ENCODE measurements at places on chromosomes 11 and 22. TPM values are rescaled to one million over a fixed set of nuclear protein-coding genes. Genes with fewer than 3 reads are reported as not detected.

Gene MMP3
- total RNA-seq: not detected

Gene AKIP1
- total RNA-seq: 23.3 TPM

Gene SERHL2
- 2.6 TPM for total RNA-seq

DNA sequence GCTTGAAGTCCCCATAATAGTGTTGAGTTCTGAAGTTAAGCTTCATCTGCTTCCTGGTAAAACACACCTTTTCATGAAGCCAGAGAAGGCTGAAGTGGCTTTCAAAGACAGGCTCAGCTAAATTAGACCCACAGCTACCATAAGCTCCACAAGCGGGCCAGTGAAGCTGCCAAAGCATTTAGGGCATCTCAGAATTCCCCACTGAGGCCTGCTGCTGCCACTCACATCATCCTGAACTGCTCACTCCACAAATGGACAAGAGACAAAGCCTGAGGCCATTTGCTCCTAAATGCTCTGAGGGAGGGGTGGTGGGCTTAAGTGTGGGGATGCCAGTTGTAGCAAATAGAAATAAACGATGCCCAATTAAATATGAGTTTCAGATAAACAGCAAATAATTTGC is 14.6 kb downstream of the CCDC83 start:
- DNase-seq: no peak

DNA sequence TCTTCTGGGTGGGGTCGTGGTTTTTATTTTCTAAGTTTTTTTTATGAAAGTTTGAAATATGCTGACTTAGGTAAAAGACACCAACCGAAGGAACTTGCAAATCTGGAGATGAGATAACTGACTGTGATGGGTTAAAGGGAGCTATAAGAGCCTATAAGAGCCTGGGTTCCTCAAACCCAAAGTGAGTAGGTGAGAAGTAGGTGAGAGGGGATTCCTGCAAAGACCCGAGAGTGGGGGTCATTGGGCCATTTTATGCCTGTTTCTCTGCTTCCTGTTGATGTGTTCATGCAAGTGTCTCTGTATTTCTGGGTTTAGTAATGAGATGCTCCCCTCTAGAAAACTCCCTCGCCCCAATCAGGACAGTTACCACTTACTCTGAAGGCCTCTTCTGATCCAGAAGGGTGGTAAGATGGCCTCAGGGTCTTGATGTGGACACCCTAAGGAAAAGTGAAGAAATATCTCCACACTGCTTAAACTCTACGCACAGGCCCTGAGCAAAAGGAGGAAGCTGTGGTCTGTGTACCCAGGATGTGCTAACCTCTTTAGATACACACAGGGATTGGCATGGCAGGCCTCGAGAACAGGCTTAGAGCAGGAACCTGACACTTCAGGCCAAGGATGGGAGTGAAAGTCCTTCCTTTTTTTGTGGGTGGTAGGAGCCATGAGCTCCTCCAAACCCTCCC is 1.8 kb downstream of the FLI1 start:
- DNase-seq: peak; percentile 79

- peak; percentile 74 for DNase-seq
These were observed 11.2 kb downstream of the MB start for GRCh38 chr22:35605851-35606481.

Gene CARD16
- total RNA-seq: 9.2 TPM

- no peak for DNase-seq
These were observed 12.9 kb downstream of the ABTB2 start for GRCh38 chr11:34344768-34345539.

DNA sequence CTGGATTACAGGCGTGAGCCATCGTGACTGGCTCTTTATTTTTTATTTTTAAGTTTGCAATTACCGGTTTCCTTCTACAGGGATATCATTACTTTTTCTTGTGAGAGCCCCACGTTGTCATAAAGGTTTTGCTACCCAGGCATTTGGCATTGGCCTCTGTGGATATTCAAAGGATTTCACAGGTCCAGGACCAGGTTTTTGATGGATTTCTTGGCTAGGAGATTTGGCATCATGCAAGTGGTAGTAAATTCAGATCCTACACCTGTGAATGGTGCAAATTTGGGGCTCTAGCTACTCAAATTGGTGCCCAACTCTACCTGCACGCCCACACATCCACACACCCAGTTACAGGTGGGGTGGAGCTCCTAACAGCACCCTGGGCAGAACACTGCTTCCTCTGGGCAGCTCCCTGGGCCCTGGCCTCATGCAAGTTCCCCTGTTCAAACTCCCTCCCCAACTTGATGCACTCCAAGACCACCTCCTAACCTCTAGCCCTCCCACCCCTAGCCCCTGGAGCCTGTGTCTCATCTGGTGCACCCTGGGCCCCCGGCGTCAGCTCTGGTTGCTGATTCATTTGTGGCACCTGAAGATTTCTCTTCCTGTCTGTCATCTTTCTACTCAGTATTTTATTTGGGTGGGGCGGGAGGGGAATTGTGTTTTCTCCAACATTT is 9.3 kb upstream of the MRGPRD start:
- no peak for DNase-seq

Gene LRRC56
- total RNA-seq: 0.16 TPM

Gene SEZ6L
- 0.08 TPM for total RNA-seq

- DNase-seq: no peak
These were observed 9.5 kb downstream of the TSKU start for GRCh38 chr11:76792505-76793264.

GRCh38 chr11:44607987-44608386 is 42.5 kb downstream of the CD82 start:
- no peak for DNase-seq

GRCh38 chr11:70871881-70872280 is 380.5 kb downstream of the SHANK2 start:
- no peak for DNase-seq

Gene BRSK2
- 1.4 TPM for total RNA-seq

- DNase-seq: no peak
These were observed 86.6 kb downstream of the RTL6 start for GRCh38 chr22:44411226-44412135.

GRCh38 chr11:45806072-45806933 is 1.4 kb downstream of the SLC35C1 start:
- DNase-seq: no peak

Gene CBLIF
- total RNA-seq: not detected

Gene MFRP
- not detected for total RNA-seq

DNA sequence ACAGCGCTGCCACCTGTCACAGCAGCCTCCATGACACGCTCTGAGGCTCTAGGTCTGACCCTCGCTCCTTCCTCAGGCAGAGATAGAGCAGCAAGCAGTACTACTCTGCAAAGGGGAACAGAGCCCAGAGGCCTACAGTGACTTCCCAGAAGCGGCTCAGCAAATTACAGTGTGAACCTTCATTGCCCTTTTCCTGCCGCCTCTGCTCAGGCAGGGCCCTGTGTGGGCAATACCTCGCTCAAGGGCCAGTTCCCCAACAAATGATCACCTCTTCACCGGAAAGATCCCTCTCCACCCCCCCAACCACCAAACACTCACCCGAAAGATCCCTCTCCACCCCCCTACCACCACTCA is 12.3 kb downstream of the KIAA0930 start:
- DNase-seq: no peak

- no peak for DNase-seq
These were observed 23.8 kb downstream of the SLC6A5 start for GRCh38 chr11:20623252-20623651.

- no peak for DNase-seq
These were observed 32.4 kb upstream of the CD44 start for GRCh38 chr11:35106595-35106994.

DNA sequence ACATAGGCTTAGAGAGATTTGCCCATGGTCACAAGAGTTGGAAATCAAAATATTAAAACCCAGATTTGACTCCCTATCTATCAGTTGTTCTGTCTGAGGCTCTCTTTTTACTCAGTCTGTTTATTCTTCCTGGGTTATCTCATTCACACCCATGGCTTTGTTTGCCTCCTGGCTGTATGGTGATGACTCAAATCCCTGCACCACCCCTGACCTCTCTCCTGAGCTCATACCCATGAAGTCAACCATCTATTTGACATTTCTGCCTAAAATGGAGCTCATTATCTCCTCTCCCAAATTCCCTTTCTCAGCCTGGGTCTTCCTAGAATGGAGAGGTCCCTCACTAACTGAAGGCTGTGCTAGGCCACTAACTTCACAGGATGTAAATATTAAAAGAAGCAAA is 27.8 kb upstream of the CCDC134 start:
- no peak for DNase-seq

Gene CEP126
- total RNA-seq: 1.1 TPM

DNA sequence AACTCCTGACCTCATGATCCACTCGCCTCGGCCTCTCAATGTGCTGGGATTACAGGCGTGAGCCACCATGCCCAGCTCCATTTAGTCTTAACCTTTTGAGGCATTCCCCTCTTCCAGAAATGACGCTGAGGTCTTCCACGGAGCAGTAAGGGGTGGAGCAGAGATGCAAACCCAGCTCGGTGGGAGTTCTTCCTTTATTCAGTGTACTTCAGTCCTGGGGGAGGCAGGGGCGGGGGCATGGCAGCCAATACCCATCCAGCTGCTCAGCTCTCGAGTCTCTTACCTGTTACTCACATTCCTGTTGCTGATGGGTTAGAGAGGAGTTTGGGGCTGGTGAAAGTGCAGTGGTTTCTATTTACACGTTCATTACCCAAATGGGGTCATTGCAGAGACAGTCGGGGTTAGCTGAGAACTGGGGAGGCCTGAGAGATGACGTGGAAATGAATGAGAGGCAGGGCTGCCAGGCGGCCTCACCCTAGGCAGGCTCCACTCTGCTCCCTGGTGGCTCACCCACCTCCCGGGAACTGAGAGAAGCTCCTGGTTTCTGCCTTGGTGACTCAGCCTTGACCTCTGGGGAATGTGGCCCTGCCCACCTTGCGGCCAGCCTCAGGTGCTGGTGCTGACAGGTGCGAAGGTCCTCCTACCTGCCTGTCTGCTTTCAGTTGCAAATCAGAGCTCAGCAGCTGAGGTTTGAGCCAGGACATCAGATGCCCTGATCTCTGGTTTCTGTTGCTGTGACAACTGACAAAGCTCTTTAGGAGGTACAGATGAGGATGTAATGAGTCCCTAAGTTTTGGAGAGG is 13.4 kb upstream of the ST14 start:
- DNase-seq: no peak

DNA sequence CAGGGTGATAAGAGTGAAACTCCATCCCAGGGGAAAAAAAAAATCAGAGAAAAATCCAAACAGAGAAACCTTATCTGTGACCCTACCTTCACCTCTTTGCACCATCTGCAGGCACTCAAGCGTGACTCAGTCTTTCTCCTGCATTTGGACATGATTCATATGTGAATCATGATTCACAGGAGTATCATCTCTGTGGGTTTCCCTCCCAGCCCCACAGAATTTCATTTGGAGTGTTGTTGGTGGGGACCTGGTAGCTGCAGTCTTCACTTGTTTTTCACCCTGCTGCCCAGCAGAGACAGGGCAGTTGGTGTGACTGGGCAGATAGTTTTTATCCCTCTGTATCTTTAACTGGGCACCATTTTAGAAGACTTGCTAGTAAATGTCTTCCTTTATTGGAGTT is 75.7 kb downstream of the DEPDC5 start:
- no peak for DNase-seq

DNA sequence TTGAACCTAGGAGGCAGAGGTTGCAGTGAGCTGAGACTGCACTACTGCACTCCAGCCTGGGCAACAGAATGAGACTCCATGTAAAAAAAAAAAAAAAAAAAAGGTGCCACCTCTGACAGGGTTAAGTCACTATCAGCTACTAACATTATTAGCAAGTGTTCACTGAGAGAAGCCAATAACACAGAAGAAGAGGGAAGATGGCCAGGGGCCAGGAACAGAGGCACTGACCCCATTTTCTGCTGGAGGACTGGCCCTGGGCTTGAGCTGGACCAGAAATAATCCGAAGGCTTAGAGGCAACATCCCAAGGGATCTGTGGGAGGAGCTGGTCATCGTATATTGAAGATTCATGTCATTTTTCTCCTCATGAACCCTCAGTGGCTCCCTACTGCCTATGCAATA is 5.0 kb downstream of the SLC5A1 start:
- no peak for DNase-seq

Gene VPREB1
- not detected for total RNA-seq

DNA sequence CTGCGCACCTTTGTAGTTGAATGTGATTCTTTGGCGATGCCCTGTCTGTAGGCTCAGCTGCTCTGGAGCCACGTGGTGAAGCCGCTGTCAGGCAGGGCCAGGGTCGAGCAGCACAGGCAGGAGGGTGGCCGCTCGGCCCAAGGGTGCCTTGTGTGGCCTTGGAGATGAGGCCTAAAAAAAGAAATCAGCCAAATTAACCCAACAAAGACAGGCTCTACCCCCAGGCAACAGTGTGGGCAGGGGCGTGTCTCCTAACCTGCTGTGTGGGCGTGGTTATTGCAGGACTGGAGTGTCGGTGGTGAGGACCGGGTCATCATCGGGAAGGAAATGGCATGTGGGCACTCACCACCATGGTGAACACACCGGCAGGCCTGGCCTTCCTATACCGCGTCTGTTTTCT is 34.3 kb downstream of the CTTN start:
- no peak for DNase-seq

DNA sequence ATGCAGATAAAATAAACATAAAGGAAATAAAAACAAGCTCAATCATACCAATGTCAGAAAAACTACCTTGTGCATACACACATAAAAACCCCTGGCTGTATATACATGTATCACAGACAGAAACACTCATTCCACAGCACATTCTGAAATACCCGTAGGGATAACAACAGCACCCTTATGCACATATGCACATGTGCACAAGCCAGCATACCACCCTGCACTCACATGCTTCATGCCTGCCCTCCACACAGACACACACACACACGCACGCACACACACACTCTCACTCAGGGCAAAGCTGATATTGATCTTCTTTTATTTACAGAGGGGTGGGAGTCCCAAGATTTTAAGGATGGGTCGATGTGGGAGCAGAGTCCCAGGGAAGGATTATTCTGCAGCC is 92.1 kb downstream of the CSNK2A3 start:
- DNase-seq: no peak

Gene INS
- total RNA-seq: not detected

- peak; percentile 82 for DNase-seq
These were observed at the start of gene ME3 for GRCh38 chr11:86672007-86672621. TSS of gene ME3 (minus strand) at chr11:86672616.

Gene C11orf16
- total RNA-seq: not detected

GRCh38 chr11:1048375-1049070 is 12.0 kb upstream of the MUC6 start:
- no peak for DNase-seq

GRCh38 chr11:12119502-12119901 is 9.1 kb downstream of the MICAL2 start:
- DNase-seq: no peak

Gene NEU3
- total RNA-seq: 4.5 TPM

Gene TMPRSS13
- total RNA-seq: not detected

Gene ARHGEF17
- total RNA-seq: 57.1 TPM

DNA sequence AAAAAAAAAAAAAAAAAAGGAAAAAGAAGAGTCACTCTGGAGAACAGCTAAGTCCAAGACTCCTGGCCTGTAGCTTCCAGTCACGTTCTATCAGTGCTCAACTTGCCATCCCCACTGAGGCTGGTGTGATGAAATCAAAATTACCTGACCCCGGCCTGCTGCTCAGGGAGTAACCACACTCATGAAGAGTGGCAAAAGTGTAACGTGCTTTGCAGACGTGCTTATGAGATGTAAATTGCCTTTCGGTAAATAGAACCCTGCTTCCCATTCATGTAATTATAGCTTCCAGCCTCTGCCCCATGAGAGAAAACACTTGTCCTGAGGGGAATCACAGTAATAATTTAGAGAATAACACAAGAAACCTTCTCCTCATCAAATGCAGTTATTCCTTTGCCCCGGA is 28.2 kb upstream of the CHKA start:
- DNase-seq: no peak
